ENCODE measurements at places on chromosomes 4 and X.

GRCh38 chr4:72577211-72577610 lies 8.2 kb upstream of the ADAMTS3 start:
- no peak for DNase-seq

- DNase-seq, result peak; percentile 93
Measured at GRCh38 chr4:55733932-55734331, 85.7 kb upstream of the EXOC1L start.

DNA sequence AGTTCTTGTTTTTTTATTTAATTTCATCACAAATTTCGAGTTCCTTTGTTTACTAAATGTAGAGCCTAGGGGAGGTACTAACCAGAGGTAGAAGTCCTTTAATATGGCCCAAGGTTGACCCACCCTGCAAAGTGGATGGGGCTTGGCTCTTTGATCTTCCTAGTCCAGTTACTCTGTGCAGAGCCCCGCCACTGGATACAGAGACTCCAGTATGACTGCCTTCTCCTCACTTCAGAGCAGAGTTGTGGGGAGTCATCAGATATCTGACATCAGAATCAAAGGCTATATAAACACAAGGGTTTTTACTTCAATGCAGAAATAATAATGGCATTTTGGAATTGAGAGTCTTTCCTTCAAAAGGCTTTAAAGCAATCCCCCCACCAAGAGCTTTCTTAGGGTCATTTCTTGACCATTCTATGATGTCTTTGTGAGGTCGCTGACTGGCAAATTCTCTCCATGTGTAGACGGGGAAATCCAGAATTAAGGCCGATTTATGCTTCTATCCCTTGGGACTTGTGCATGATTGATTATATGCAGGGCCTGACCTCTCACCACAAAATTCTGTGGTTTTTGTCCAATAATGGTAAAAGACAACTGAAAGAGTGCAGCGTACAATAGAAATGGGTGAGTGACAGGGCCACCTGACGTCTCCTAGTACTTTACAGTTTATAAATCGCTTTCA lies 88.3 kb upstream of the CITED1 start:
- no peak for DNase-seq

- no peak for DNase-seq
Measured at GRCh38 chrX:87063642-87064041, 454.0 kb upstream of the KLHL4 start.

Measured in left colon (tissue), 2 donors.